Vagina (tissue), 2 donors: ENCODE measurements at places on chromosomes 1 and 21.
A peak's percentile ranks its signal among the peaks of the same experiment; 100 is the strongest.

- no peak for DNase-seq
These were observed 92.9 kb downstream of the PIGK start for GRCh38 chr1:77126307-77126706.

DNA sequence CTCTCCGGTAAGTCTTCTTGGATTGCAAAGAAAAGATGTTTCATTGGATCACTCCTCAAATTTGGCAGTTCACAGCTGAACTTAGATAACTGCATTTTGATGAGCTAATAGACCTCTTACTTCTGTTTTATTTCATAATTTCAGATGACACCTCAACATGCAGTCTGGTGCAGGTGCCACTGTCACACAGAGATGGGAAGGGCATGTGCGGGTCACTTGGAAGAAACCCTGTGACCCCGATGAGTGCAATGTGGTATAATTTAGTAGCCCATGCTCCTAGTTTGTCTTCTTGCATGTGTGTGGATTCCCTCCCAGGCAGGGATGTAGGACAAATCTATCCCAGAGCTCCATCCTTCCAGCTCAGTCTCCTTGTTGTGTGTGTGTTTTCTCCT is 481 bp upstream of the SLAMF1 start:
- no peak for DNase-seq

- no peak for DNase-seq
These were observed 35.8 kb upstream of the PRSS38 start for GRCh38 chr1:227779685-227780084.

- DNase-seq = peak; percentile 72
These were observed 409.9 kb downstream of the PTPRU start for GRCh38 chr1:29646161-29646775.

- no peak for DNase-seq
These were observed 6.5 kb upstream of the KRTAP19-7 start for GRCh38 chr21:30567617-30568016.

- DNase-seq = no peak
These were observed 267.8 kb downstream of the FOXD2 start for GRCh38 chr1:47705517-47706130.

- DNase-seq = no peak
These were observed 18.7 kb downstream of the C1orf198 start for GRCh38 chr1:230849451-230850224.

DNA sequence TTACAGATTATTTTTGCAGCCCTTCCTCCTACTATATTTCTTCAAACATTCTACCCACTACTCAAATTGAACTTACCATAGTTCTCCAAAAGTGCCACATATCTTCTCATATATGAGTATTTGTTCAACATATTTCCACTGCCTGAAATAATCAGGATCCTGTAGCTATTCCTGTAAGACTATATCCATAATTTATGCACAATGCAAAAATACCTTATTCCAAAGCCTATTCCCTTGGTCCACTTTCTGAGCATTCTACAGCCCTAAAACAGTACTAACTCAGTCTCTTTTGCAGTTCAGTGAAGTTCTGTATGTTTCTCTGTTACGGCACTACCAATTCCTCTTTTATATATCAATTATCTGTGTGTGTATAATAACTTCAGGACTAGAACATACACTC is 1283.7 kb upstream of the ADGRL2 start:
- no peak for DNase-seq

- no peak for DNase-seq
These were observed 28.0 kb upstream of the H3-3A start for GRCh38 chr1:226034482-226034881.

DNA sequence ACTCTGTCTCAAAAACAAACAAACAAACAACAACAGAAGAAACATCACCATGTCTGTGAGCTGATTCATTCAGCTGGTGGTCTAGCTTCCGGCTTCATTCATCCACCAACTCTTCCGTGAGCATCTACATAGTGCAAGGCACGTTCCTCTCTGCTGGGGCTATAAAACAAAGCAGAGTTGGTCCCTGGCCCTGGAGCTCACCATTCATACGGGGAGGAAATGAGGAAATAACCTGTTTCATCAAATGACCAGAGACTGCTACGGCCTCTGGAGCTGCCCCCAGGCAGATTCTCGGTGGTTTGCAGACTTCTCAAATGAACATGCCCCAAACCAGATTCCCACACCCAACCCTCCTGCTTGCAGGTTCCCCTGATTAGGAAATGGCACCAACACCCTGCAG is 41.0 kb upstream of the ID3 start:
- no peak for DNase-seq

DNA sequence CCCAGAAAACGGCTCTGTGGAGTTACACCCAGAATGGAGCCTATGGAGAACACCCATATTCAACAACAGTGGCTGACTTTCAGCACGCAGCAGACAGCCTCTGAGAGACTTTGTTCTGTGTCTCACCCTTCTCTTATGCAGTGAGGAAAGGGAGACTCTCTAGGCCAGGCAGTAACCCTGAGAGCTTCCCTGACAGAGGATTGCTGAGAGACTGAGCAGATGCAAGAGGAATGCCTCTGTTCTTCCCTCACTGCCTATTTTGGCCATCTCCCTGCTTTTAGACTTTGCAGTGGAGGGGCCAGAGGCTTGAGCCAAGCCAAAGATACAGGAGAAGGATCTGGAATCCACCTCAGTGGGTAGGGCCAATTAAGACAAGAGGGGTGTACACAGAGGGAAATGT is 41.8 kb upstream of the SLC16A1 start:
- no peak for DNase-seq

GRCh38 chr1:173917635-173918493 is 737 bp upstream of the SERPINC1 start:
- DNase-seq = no peak

DNA sequence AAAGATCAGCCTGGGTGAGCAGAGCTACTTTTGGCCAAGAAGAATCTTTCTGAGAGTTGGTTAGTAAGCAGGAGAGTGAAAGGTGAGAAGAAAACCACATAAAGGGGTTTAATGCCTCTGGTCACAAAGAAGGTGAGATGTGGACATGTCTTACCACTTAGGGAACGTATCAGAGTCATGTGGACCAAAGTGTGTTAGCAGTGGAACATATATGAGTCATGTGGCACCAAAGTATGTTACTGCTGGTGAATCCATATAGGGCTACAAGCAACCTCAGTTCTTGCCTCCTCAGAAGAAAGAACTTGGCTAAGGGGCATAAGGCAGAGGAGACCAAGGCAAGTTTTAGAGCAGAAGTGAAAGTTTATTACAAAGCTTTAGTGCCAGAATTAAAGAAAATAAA is 411.6 kb upstream of the NEGR1 start:
- no peak for DNase-seq

DNA sequence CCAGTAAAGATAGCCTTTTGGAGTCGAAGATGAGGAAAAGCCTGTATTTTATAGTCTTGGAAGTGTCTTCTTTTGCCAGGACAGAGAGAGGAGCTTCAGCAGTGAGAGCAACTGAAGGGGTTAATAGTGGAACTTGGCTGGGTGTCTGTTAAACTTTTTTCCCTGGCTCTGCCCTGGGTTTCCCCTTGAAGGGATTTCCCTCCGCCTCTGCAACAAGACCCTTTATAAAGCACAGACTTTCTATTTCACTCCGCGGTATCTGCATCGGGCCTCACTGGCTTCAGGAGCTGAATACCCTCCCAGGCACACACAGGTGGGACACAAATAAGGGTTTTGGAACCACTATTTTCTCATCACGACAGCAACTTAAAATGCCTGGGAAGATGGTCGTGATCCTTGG is at the start of gene VCAM1:
Gene VCAM1 (plus strand): TSS at position 253 of the 400 bp plus-strand sequence. CDS start 119 bp downstream, at position 372.
- no peak for DNase-seq

DNA sequence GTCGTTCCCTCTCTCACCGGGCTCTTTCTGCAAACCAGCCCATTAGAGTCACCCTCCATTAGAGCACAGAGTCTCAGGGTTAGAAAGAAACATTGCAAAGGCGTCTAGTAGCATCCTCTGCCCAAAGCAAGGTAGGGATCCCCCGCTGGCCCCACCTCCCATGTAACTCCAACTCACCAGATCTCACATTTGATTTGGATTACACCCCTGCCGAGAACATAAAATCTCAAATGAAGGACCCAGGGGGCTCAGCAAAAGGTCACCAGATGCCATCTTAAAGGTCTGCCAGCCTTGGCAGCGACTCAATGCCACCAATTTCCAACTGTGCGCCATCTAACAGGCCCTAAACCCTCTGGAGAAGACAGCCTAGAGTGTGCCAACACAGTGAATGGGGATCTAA is 14.1 kb downstream of the C1orf87 start:
- no peak for DNase-seq

GRCh38 chr21:38897532-38898421 is 92.0 kb downstream of the ETS2 start:
- DNase-seq = no peak

- DNase-seq = no peak
These were observed 28.4 kb upstream of the TTLL7 start for GRCh38 chr1:84027368-84027767.

GRCh38 chr21:16468184-16468583 is 738.4 kb downstream of the USP25 start:
- DNase-seq = no peak

DNA sequence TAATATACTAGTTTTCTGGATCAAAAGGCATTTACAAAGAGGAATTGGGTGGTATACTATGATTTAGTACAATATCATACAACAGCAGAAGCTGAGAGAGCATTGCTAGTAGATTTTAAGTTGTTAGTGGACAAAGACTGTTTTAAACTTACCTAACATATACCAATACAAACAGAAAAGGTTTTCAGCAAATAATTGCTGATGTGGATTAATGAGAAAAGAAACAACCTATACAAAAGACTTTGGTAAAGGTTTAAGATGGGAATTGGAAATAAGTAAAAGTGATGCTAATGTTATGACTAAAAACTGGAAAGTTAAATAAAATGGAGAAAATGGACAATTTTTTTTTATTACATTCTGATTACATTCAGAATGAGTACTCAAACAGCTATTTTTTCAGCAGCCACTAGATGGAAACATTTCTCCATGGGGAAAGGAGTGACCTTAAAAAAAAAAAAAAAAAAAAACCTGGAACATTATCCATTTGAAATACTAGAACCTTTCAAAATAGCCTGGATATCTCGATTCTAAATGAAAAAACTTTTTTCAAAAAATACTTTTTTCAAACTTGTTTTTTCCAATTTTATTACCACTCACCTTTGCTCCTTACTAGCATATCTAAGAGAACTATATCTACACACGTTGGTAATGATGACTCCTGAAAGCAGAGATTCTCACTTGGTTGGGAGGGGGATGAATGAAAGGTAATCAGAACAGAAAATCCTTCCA is 55.4 kb downstream of the EPRS1 start:
- DNase-seq = no peak

DNA sequence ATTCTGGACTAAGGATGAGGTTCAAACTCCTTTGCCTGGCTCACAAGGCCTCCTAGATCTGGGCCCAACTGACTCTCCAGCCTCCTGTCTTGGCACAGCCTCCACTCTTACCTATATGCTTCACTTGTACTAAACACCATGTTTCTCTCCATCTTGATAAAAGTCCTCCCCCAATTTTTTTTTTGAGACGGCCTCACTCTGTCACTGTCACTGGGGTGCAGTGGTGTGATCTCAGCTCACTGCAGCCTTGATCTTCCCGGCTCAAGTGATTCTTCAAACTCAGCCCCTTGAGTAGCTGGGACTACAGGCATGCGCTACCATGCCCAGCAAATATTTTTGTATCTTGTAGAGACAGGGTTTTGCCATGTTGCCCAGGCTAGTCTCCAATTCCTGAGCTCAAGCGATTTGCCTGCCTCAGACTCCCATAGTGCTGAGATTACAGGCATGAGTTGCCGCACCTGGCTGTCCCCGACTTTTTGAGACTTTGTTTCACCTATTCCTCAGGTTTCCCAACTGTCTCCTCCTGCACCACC is 39.7 kb downstream of the CD34 start:
- no peak for DNase-seq

- no peak for DNase-seq
These were observed 4.8 kb upstream of the SLAMF9 start for GRCh38 chr1:159958719-159959380.

GRCh38 chr1:81664341-81664740 is 136.4 kb upstream of the ADGRL2 start:
- DNase-seq = no peak
